Activated CD8-positive, alpha-beta T cell treated with anti-CD3 and anti-CD28 coated beads for 36 hours (primary cell): ENCODE measurements at places on chromosomes 7 and 10. TPM values are rescaled to one million over a fixed set of nuclear protein-coding genes. Genes with fewer than 3 reads are reported as not detected.
A peak's percentile ranks its signal among the peaks of the same experiment; 100 is the strongest.

The PRSS37 gene
- total RNA-seq: not detected

The BTBD16 gene
- total RNA-seq: not detected

The MARVELD1 gene
- 2.9 TPM for total RNA-seq

The CTAGE15 gene
- 0.83 TPM for total RNA-seq

The ECHDC3 gene
- 1.7 TPM for total RNA-seq

The NKX1-2 gene
- total RNA-seq: not detected

The CNNM1 gene
- total RNA-seq: 1.2 TPM

The SKAP2 gene
- 8.1 TPM for total RNA-seq

The GNAI1 gene
- 2.8 TPM for total RNA-seq

DNA sequence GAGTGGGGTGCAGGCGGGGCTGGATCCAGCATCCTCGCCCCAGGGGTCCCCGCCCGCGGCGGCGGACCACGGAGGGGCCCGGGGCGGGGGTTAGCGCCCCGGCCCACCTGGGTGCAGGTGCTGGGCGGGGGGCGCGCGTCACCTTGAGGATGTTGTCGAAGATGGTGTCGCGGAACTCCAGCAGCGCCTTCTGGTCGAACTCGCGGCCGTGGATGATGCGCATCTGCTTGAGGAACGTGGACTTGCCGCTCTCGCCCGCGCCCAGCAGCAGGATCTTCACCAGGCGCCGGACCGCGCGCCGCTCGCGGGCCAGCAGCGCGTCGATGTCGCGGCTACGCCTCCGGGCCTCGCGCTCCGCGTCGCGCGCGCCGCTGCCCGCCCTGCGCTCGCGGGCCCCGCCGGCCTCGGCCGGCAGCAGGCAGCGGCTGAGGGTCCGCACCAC is 376 bp downstream of the GNA12 start:
- H3K4me3 ChIP-seq: peak overlapping the region; percentile 75
- H3K27me3 ChIP-seq: no peaks in the 10 kb centered on the region
- H3K27ac ChIP-seq: no peak overlapping the region
- H3K36me3 ChIP-seq: peaks cover 12% of the 10 kb centered on the region
- peak; percentile 62 for DNase-seq

- H3K4me3 ChIP-seq: no peak overlapping the region
- H3K27ac ChIP-seq: no peak overlapping the region
- peaks cover 50% of the 10 kb centered on the region for H3K27me3 ChIP-seq
- H3K4me1 ChIP-seq: peaks cover 9% of the 10 kb centered on the region
- H3K36me3 ChIP-seq: no peaks in the 10 kb centered on the region
Observed at GRCh38 chr7:29809533-29810155, 3.3 kb downstream of the WIPF3 start.

DNA sequence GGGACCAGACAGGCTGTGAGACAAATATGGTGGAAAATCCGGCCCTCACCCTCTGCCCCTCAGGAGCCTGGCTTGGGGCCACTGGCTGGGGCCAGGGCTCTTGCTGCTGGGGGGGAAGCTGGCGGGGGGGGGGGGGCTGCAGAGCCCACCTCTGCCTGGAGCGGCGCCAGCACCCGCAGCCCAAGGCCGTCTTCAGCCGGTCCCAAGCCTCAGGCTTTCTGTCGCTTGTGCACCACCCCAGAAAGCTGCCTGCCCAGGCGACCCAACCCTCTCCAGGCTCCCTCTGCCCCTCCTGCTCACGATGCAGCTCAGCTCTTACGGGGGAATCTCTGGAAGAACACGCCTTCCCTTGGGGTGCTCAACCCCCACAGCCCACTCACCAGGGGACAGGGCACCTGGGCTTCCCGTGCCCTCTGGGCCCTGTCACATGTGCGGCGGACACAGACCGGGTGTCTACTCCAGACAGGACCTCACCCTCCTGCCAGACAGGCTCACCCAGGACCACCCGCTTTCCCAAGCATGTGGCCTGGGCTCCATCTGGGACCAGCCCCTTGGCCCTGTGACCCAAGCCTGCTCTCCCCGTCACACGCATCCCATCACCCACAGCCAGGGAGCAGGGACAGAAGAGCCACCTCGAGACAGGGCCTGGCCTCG is 43.9 kb downstream of the DPYSL4 start:
- DNase-seq: no peak
- peak overlapping the region; percentile 43 for H3K4me3 ChIP-seq
- H3K4me1 ChIP-seq: peaks cover 28% of the 10 kb centered on the region
- no peaks in the 10 kb centered on the region for H3K27me3 ChIP-seq
- H3K27ac ChIP-seq: peak overlapping the region; percentile 88

DNA sequence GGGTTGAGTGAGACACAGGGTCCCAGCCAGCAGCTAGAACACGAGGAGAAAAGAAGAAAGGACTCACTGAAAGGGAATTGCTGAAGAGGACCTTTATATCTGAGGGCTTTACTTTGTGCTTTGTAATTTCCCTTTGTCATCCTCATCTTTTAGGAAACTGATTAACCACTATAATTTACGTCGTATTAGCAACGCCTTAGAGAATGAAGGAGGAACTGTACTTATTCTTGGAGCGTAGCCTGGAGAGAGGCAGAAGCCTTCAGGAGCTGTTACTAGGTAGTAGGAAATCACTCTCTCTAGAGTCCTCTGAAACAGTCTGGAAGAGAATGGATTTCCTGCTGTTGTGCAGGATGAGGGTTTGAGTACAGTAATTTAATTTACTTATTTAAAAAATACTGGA is 101.0 kb upstream of the STEAP1B start:
- no peak for DNase-seq
- H3K36me3 ChIP-seq: no peaks in the 10 kb centered on the region
- no peak overlapping the region for H3K27ac ChIP-seq
- no peak overlapping the region for H3K4me3 ChIP-seq
- no peaks in the 10 kb centered on the region for H3K4me1 ChIP-seq

- H3K4me1 ChIP-seq: peaks cover 59% of the 10 kb centered on the region
- peak overlapping the region; percentile 97 for H3K4me3 ChIP-seq
- peak overlapping the region; percentile 97 for H3K27ac ChIP-seq
- DNase-seq: peak; percentile 63
Observed at GRCh38 chr7:150368884-150369747, 494 bp downstream of the REPIN1 start.

DNA sequence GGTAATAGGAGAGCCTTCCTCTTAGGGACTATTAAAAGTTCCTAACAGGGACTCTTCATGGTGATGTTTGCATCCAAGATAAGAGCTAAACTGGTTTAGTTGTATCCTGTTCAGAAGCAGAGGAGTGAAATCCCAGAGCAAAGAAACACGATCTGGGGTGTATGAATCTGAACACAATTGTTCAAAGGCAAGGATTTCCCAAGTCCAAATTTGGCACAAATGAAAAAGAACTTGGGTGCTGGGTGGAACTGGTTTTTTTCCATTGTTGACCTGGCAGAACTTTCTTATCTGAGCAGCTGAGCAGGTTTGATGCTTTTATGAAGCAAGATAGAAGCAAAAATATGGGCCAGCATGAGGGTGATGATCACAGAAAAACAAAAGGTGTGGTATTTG is 6.0 kb downstream of the AGFG2 start:
- no peaks in the 10 kb centered on the region for H3K27me3 ChIP-seq
- DNase-seq: no peak
- peak overlapping the region; percentile 91 for H3K4me3 ChIP-seq
- peak overlapping the region; percentile 99 for H3K27ac ChIP-seq
- peaks cover 42% of the 10 kb centered on the region for H3K36me3 ChIP-seq

DNA sequence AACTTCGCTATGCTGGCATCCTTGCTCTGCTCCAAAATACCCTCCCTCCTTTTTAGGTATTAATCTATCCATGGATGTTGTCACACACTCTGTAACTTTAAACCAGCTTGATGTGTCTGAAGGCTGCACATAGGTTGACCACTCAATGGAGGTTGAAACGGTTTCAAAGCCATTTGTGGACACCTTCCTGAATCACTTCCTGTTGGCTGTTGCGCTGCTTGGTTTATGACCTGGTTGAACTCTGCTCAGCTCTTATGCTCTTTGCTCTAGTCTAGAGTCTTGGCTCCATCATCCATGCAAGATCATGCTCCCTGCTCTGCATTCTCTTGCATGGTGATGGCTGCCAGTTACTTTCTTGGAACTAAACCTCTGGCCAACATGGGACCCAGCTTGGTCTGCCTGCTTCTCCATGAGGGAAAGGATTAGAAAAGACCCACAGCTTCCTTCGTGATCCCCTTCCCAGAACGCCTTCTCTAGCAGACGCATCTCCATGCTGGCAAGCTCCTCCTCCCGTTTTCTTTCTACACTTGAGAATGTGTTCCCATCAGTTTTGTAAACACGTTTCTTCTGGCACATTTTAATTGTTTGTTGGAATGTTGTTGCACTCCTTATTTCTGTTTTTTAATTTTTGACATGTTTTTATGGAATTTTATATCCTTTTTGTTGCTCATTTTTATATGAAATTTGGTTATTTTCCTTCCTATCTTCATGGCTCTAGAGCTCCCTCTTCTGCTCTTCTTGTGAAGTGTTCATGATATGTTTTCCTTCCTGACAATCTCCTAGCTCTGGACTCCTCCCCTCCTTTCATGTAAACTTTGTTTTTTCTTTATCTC is 149.8 kb downstream of the XPNPEP1 start:
- H3K27me3 ChIP-seq: peaks cover 4% of the 10 kb centered on the region
- DNase-seq: no peak
- no peak overlapping the region for H3K27ac ChIP-seq
- no peaks in the 10 kb centered on the region for H3K36me3 ChIP-seq
- H3K4me1 ChIP-seq: no peaks in the 10 kb centered on the region

GRCh38 chr7:22486597-22486996 is 13.4 kb downstream of the STEAP1B start:
- no peak for DNase-seq
- no peaks in the 10 kb centered on the region for H3K4me1 ChIP-seq
- H3K27ac ChIP-seq: no peak overlapping the region
- H3K4me3 ChIP-seq: no peak overlapping the region
- H3K27me3 ChIP-seq: peaks cover 4% of the 10 kb centered on the region

DNA sequence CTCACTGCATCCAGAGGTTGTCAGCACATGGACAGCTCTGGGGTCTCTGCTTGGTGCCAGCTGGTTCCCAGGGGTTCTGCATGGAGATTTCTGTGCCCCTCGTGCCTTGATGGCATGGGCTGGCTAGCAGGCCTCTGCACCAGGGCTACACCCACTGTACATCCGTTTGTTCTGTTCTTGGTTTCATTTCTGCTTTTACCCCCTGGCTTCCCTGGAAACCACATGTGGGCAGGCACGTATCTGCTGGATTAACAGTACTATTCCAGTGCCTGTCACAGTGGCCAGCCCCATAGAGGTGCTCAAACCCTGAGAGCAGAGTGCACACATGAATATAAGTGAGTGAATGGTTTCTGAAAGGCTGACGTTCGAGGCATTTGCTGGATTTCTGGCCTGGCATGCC is 207.2 kb upstream of the GPR26 start:
- no peaks in the 10 kb centered on the region for H3K36me3 ChIP-seq
- no peaks in the 10 kb centered on the region for H3K4me1 ChIP-seq
- no peak overlapping the region for H3K4me3 ChIP-seq
- peaks cover 3% of the 10 kb centered on the region for H3K27me3 ChIP-seq
- no peak overlapping the region for H3K27ac ChIP-seq

DNA sequence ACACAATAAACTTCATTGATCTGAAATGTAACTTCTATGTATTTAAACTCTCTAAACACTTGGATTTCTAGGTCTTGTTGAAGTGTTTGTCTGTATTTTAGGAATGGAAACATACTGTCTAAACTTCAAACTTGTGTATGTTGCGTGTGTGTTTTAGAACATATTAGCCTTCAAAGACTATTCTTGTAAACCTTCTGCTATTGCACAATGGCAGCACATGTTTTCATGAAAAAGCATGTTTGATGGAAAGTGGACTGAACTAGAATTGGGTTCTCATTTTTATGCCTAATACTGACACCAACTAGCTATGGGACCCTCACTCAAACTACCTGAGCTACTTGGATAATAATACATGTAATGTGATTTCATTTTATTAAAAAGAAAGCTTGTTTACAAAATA is 592.6 kb downstream of the IPMK start:
- H3K27me3 ChIP-seq: no peaks in the 10 kb centered on the region
- H3K27ac ChIP-seq: no peak overlapping the region
- no peak for DNase-seq
- H3K4me3 ChIP-seq: no peak overlapping the region
- H3K36me3 ChIP-seq: no peaks in the 10 kb centered on the region
- H3K4me1 ChIP-seq: no peaks in the 10 kb centered on the region

DNA sequence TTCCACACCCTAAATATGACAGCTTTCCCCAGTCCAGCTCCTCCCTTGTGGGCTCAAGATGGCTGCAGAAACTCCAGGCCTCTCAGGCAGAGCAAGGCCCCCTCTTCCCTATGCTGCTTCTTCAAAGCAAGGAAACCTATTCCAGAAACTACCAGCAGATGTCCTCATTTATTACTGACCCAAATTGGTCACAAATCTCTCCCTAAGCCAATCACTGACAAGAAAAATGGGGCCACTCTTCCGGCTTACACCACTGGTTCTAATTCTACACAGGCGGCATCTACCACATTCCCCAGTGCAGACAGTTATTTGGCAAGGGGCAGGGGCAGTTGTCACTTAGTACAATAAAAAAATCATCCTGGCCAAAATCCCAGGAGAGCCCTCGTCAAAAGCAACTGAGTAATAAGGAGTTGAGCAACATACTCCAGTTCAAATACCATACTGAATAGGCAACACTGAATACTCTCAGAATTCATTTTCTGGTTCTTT is 150.4 kb downstream of the SFMBT2 start:
- no peak overlapping the region for H3K4me3 ChIP-seq
- H3K4me1 ChIP-seq: peaks cover 58% of the 10 kb centered on the region
- H3K27ac ChIP-seq: peak overlapping the region; percentile 46
- DNase-seq: peak; percentile 31
- peaks cover 11% of the 10 kb centered on the region for H3K36me3 ChIP-seq

- DNase-seq: no peak
- peaks cover 5% of the 10 kb centered on the region for H3K27me3 ChIP-seq
- H3K36me3 ChIP-seq: no peaks in the 10 kb centered on the region
- H3K27ac ChIP-seq: no peak overlapping the region
- no peaks in the 10 kb centered on the region for H3K4me1 ChIP-seq
Observed at GRCh38 chr10:121393522-121393921, 204.7 kb downstream of the FGFR2 start.

- no peaks in the 10 kb centered on the region for H3K36me3 ChIP-seq
- H3K4me1 ChIP-seq: no peaks in the 10 kb centered on the region
- no peak overlapping the region for H3K27ac ChIP-seq
- DNase-seq: no peak
- no peaks in the 10 kb centered on the region for H3K27me3 ChIP-seq
- H3K4me3 ChIP-seq: no peak overlapping the region
Observed at GRCh38 chr7:79245623-79246249, 207.7 kb downstream of the MAGI2 start.

- H3K4me1 ChIP-seq: no peaks in the 10 kb centered on the region
- no peak overlapping the region for H3K4me3 ChIP-seq
- H3K36me3 ChIP-seq: no peaks in the 10 kb centered on the region
Observed at GRCh38 chr7:41788556-41788955, 85.7 kb upstream of the INHBA start.

- no peak overlapping the region for H3K27ac ChIP-seq
- no peak for DNase-seq
- no peak overlapping the region for H3K4me3 ChIP-seq
Observed at GRCh38 chr7:156487811-156488533, 152.6 kb upstream of the RNF32 start.
